Caco-2 (cell line): ENCODE measurements at places on chromosomes 16 and 17. TPM values are rescaled to one million over a fixed set of nuclear protein-coding genes. Genes with fewer than 3 reads are reported as not detected.

Gene CNGB1
- not detected in 2 replicates for total RNA-seq

Gene GRB7
- 83.3 and 98.6 TPM in 2 replicates for total RNA-seq

Gene PRCD
- total RNA-seq: not detected in 2 replicates

Gene LRRC75A
- 4.0 and 4.5 TPM in 2 replicates for total RNA-seq

Gene CES1
- total RNA-seq: 74.1 and 97.4 TPM in 2 replicates

DNA sequence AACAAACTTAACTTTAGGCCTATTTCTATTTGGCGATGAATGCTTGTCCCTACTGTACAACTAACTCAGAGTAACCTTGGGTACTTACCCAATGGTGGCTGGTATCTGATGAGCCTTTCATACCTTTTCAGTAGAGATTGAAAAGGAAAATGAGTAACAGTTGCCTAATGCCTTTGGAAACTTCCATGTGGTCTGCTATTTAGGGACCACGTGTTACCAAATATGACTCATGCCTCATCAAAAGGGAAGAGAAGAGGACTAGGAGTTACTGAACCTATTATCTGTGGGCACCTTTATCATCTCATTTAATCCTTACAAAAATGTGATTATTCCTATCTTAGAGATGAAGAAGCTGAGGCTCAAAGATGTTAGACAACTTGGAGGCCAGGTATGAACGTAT is 8.1 kb downstream of the MYOCD start:
- H3K27ac ChIP-seq: no peak overlapping the region
- H3K27me3 ChIP-seq: no peaks in the 10 kb centered on the region
- H3K4me1 ChIP-seq: no peaks in the 10 kb centered on the region
- no peak overlapping the region for H3K4me3 ChIP-seq
- no peaks in the 10 kb centered on the region for H3K36me3 ChIP-seq

- peaks cover 1% of the 10 kb centered on the region; the same call in 1 of the 2 replicates for H3K36me3 ChIP-seq
- no peak overlapping the region for H3K27ac ChIP-seq
- DNase-seq: no peak
- no peak overlapping the region for H3K4me3 ChIP-seq
- H3K27me3 ChIP-seq: no peaks in the 10 kb centered on the region
Measured at GRCh38 chr16:9102943-9103342, 11.5 kb downstream of the HAPSTR1 start.

DNA sequence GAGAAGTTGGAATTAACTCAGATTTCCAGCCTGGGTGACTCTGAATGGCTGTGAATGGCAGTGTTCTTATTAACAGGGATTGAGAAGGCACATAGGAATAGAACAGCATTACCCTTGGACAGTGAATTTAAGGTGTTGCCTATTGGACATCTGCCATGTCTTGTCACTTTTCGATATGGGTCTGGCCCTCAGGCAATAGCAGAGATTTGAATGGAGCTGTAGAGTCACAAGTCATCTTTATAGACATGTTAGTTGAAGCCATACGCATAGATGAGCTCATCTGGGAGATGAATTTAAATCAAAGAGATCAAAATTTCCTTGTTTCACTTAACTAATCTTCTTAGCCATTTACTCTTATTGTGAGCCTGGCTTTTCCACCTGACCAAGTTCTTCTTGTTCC is 14.9 kb upstream of the DHRS11 start:
- H3K27ac ChIP-seq: no peak overlapping the region
- H3K4me3 ChIP-seq: no peak overlapping the region
- H3K4me1 ChIP-seq: no peaks in the 10 kb centered on the region
- no peaks in the 10 kb centered on the region for H3K27me3 ChIP-seq
- no peak for DNase-seq
- peaks cover 2% of the 10 kb centered on the region; the same call in 1 of the 2 replicates for H3K36me3 ChIP-seq

DNA sequence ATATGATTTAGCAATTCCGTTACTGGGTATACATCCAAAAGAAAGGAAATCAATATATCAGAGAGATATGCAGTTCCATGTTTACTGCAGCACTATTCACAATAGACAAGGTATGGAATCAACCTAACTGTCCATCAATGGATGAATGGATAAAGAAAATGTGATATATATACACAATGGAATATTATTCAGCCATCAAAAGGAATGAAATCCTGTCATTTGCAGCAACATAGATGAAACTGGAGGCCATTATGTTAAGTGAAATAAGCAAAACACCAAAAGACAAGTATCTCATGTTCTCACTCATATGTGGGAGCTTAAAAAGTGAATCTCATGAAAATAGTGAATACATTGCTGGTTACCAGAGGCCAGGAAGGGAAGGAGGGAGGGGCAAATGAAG is 390.8 kb downstream of the ZFHX3 start:
- no peaks in the 10 kb centered on the region for H3K36me3 ChIP-seq
- H3K4me1 ChIP-seq: no peaks in the 10 kb centered on the region
- no peak for DNase-seq
- no peak overlapping the region for H3K27ac ChIP-seq
- H3K4me3 ChIP-seq: no peak overlapping the region
- no peaks in the 10 kb centered on the region for H3K27me3 ChIP-seq

DNA sequence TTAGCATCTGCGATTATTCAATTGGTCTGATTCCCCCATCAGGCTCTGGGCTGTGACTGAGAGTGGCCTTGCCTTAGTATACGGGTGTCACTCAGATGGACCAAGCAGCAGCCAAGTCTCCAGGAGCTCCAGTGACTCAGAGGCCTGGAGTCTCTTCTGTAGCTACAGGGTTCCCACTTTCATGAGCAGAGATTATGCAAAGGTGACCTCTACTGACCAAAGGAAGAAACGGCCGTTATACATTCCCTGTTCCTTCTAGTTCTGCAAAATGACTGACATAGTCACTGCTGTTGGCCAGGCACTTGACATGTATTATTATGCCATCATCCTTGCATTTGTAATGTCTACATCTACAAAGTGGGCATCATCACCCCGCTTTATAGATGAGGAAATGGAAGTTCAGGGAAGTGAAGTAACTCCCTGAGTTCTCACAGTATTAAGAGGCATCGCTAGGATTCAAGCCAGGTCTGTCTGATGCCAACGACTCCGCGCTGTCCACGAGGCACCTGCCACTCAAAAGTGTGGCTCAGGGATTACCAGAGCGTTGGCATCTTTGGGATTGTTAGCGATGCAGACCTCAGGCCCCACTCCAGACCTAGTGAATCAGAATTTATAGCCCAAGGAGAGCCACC is 23.3 kb downstream of the SLC38A7 start:
- H3K4me3 ChIP-seq: no peak overlapping the region
- H3K36me3 ChIP-seq: no peaks in the 10 kb centered on the region
- no peak overlapping the region for H3K27ac ChIP-seq
- H3K4me1 ChIP-seq: peaks cover 24% of the 10 kb centered on the region
- no peaks in the 10 kb centered on the region for H3K27me3 ChIP-seq

DNA sequence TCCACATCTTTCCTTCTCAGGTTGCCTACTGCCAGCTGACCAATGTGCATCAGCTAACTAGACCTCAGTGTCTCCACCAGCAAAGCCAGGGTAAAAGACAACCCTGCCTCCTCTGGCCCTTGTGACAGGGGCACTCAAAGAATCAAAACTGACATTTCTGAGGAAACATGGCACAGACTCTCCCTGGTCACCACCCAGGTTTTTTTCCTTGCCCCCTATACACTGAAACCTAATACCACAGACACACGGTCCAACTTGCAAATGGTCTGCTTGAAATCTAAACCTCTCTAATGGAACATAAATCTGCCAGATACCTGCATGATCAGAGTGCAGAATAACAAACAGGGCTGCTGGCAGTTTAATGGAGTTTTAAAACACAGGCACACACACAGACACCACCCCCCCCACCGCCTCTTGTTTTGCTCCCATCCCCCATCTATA is 19.5 kb upstream of the CORO6 start:
- H3K4me1 ChIP-seq: peaks cover 13% of the 10 kb centered on the region
- no peaks in the 10 kb centered on the region for H3K36me3 ChIP-seq
- DNase-seq: no peak

DNA sequence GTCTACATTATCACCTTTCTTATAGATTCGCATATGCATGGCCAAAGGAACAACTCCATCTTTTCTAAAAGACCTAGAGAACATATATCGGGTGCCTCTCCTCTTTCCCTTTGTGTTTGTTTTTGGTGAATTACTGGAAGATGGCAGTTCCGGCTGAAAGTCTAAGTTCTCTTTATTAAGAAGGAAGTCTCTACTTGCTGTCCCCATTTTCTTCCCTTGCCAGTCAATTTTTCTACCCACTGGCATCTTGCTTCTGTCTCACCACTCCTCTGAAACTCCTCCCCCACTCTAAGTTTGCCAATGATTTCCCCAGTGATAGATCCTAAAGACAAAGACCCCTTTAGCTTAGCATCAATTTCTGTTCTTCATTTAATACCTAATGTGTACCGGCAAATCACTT is 93.9 kb upstream of the CORO6 start:
- no peak overlapping the region for H3K27ac ChIP-seq
- H3K36me3 ChIP-seq: no peaks in the 10 kb centered on the region; the same call in 1 of the 2 replicates
- no peak overlapping the region for H3K4me3 ChIP-seq
- no peak for DNase-seq
- peaks cover 27% of the 10 kb centered on the region for H3K4me1 ChIP-seq
- H3K27me3 ChIP-seq: no peaks in the 10 kb centered on the region

DNA sequence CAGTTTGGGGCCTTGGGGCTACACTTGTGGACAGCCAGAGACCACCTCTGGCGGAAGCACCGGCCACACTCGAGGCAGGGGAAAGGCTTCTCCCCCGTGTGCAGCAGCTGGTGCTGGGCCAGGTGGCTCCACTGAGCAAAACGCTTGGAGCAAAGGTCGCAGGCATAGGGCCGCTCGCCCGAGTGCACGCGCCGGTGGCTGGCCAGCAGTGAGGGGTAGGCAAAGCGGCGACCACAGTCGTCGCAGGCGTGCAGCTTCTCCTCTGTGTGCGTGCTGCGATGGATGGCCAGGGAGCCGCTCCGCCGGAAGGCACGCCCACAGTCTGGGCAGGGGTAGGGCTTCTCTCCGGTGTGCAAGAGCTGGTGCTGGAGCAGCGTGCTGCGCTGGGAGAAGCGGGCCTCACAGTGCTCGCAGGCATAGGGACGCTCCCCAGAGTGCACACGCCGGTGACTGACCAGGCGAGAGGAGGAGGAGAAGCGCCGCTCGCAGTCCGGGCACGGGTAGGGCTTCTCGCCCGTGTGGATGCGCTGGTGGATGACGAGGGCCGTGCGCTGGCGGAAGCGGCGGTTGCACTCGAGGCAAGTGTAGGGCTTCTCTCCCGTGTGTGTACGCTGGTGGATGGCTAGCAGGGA is 5.8 kb downstream of the ZNF689 start:
- no peak for DNase-seq
- no peak overlapping the region for H3K4me3 ChIP-seq
- no peak overlapping the region for H3K27ac ChIP-seq
- no peaks in the 10 kb centered on the region; the same call in 1 of the 2 replicates for H3K36me3 ChIP-seq
- no peaks in the 10 kb centered on the region for H3K4me1 ChIP-seq
